SK-MEL-5 (cell line): ENCODE measurements at places on chromosomes 11 and 22. TPM values are rescaled to one million over a fixed set of nuclear protein-coding genes. Genes with fewer than 3 reads are reported as not detected.

Gene CRYBB2
- total RNA-seq = not detected in 2 replicates

Gene MUC2
- not detected in 2 replicates for total RNA-seq

Gene HBD
- total RNA-seq = not detected in 2 replicates

Gene RASSF10
- 0.11 and 0.45 TPM in 2 replicates for total RNA-seq

DNA sequence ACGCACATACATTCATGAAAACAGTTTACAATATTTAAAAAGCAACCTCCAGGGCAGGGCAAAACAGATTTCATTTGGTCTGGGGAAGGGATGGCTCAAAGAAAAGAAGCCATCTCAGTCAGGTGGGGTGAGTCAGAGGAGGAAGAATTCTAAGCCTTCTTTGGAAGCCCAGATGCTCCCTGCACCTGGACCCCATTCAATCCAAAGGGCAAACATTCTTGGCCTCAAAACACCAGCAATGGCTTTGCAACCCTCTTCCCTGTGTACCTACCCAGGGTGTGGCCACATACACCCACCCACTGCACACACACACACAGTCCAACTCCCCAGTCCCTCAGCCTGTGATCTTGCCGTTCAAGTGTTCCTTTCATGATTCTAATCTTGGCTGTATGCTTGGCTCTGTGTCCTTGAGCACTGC is 2.0 kb downstream of the KCNE3 start:
- no peak for DNase-seq

DNA sequence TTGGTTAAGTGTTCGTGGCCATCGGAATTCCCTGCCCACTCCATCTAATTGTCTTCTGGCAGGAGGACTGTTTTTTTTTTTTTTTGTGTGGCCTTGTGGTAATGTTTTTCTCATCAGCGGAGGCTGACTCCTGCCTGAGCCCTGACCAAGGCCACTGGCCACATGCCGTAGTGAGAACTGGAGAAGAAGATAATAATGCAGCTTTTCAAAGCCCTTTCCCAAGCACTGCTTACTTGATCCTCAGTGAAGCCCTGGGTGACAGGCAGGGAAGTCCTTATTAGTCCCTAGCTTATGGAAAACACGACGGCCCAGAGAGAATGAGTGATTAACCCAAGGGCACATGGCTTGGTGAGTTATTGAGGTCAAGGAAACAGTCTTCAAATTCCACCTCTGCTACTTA is 71.2 kb downstream of the ADM start:
- no peak for DNase-seq

GRCh38 chr11:66616379-66617154 is at the start of gene RBM14:
RBM14 (plus strand) TSS chr11:66616630; CDS start chr11:66616721, 91 bp downstream.
- peak; percentile 98 for DNase-seq

DNA sequence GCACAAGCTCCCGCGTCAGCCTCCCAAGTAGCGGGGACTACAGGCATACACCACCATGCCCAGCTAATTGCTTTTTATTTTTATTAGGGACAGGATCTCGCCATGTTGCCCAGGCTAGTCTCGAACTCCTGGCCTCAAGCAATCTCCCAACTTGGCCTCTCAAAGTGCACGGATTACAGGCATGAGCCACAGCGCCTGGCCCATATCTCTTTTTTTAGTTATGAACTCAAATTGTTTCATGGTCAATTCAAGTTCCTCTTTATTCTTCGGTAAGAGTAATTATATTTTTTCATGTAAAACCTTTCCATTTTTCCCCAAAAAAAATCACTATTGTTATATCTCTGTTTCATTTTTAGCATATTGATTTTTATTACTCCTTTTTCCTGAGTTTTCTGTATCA is 25.5 kb downstream of the FCHSD2 start:
- no peak for DNase-seq
